ENCODE measurements at places on chromosomes 12 and 14.
A peak's percentile ranks its signal among the peaks of the same experiment; 100 is the strongest.

GRCh38 chr14:94043111-94043755, 17.1 kb downstream of the OTUB2 start:
- no peak for DNase-seq

- DNase-seq: no peak
Measured at GRCh38 chr12:93020631-93021597, 91.8 kb upstream of the EEA1 start.

GRCh38 chr14:92499234-92499633, 14.3 kb upstream of the RIN3 start:
- DNase-seq: no peak

GRCh38 chr14:68526512-68527091, 266.3 kb downstream of the ZFP36L1 start:
- DNase-seq: no peak

DNA sequence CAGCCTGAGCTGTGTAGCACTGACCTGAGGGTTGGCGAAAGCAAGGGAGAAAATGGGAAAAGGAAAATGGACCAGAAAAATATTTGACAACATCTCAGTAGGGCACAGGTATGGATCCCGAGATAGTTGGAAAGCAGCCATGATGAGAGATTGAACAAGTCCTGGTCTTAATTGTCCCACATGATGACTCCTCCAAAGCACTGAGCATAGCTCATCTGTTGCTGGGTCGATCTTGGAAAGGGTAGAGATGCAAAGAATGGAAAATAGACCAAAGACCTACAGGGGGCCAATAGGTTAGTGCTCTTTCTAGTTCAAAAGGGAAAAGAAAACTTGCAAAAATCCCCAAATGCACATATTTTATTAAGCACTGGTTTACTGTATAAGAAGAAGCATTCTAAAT, 251.9 kb downstream of the SEC23A start:
- no peak for DNase-seq

DNA sequence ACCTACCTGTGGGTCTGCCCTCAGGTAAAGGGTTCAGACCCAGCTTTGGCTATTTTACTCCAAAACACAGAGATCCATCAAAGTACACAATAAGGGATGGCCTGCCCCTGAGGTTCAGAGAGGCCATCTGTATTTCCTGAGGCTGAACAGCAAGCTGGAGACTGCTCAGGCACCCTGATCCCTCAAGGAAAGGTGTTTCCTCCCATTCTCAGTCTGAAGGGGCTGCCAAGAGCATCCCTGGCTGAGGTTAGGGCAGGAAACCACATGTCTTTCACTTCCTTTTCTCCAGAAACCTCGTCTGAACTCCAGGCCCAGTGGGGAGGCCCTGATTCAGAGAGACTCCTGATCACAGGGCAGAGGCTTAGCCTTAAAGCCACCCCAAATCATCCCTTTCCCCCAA, 1.5 kb downstream of the RILPL1 start:
- DNase-seq: no peak

DNA sequence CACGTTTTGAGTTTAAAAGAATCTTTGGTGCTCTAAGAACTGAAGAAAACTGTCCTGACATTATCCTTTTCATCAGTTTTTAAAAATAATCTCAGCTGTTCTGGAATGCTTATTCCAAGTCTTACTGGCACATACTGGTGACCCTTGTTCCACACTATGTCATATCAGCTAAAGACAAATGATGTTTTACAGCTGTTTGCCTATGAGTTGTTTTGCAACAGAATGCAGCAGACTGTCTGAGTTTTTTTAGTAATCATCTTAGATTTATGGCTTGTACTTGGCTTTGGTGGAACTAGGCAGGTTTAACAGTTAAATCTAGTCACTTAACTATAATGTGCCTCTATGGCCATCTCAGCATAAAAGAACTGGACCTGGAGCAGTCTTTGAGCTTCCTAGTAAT, 91.6 kb upstream of the GRIN2B start:
- DNase-seq: no peak

GRCh38 chr14:79375356-79375755, 835.9 kb downstream of the DIO2 start:
- DNase-seq: no peak

DNA sequence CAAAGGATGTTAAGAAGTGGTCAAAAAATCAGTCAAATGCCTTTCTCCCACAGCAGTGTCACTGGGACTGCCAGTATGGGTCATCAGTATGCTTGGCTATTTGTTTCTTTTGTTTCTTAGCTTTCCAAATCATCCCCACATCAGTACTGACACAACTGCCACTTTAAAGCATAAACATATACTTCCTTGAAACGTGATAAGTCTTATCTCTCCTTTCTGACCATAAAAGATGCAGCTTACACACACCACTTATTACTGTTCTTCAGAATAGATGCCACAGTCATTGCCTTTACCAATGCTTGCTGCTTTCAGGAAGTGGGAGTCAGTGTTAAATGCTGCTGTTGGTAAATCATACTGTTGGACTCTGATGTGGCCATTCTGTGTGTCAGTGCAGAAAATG, 18.6 kb upstream of the GARIN2 start:
- no peak for DNase-seq

DNA sequence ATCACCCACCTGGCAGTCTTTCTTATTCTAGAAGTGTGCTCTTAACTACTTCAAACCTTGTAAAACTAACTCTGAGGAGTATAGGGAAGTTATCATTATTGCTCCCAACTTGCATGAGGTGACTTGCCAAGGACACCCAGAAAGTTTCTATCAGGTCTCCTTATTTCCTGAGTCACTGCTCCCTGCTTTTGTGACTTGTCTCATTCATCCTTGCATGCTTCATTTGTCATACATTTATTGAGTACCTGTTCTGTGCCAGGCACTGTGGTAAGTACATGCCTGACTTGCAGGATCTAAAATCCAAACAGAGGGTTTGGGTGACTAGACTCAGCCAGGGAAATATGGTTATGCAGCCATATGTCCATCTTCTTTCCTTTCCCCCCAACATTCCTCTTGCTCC, 25.5 kb downstream of the CFAP251 start:
- no peak for DNase-seq

DNA sequence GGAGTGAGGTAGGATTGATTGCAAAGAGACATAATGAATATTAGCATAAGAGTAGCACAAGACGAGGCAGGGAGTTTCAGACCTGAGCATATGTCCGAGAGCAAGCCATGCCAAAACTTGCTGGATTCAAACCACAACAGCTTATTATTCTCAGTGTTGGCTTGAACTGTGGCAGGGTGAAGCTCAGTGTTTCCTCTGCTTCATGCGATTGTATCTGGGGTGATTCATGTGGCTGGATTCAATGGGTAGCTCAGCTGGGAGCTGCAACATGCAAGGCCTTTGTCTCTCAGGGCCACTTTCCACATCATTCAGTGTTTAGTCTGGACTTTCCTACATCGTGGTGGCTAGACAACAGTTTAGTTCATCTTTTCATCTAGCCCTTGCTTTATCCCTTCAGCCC, 22.1 kb upstream of the E2F7 start:
- peak; percentile 83 for DNase-seq

DNA sequence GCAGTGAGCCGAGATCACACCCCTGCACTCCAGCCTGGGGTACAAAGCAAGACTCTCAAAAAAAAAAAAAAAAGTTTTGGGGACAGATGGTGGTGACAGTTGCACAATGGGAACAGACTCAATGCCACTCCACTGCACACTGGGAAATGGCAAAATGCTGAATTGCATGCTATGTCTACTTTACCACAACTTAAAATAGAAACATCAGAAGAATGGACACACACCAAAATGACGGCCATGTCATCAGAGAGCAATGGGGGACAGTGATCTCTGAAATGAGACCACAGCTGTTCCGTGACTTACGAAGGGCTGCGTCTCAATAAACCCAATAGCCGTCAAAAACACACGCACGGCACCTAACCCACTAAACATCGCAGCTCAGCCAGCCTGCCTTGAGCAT, 13.7 kb downstream of the DDX54 start:
- DNase-seq: no peak

DNA sequence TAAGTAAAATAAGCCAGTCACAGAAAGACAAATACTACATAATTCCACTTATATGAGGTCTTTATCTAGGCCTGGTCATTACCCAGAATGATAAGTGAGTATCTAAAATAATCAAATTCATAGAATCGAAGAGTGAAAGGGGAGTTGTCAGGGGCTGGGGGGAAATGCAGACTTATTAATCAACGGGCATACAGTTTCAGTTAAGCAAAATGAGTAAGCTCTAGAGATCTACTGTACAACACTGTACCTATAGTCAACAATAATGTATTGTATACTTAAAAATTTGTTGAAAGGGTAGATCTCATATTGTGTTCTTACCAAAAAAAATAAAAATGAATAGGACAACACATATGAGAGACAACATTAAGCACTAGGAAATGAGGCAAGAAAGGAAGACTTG, 13.3 kb downstream of the BTBD7 start:
- no peak for DNase-seq

GRCh38 chr14:24272467-24272866, 1.1 kb upstream of the RABGGTA start:
- no peak for DNase-seq

GRCh38 chr12:78376257-78376656, 488.3 kb upstream of the SYT1 start:
- DNase-seq: no peak

DNA sequence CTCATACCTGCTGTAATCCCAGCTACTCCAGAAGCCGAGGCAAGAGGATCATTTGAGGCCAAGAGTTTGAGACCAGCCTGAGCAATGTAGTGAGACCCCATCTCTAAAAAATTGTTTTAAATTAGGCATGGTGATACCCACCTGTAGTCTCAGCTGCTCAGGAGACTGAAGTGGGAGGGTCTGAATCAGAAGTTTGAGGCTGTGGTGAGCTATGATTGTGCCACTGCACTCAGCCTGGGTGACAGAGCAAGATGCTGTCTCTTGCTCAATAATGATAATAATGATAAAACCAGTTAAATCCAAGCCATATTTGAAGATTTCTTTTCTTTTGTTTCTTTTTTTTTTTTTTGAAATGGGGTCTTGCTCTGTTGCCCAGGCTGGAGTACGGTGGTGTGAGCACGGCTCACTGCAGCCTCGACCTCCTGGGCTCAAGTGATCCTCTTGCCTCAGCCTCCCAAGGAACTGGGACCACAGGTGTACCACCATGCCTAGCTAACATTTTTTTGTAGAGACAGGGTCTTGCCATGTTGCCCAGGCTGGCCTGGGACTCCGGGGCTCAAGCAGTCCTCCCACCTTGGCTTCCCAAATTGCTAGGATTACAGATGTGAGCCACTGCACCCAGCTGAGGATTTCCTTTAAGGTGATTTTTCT, 12.8 kb downstream of the PSMA6 start:
- DNase-seq: no peak

DNA sequence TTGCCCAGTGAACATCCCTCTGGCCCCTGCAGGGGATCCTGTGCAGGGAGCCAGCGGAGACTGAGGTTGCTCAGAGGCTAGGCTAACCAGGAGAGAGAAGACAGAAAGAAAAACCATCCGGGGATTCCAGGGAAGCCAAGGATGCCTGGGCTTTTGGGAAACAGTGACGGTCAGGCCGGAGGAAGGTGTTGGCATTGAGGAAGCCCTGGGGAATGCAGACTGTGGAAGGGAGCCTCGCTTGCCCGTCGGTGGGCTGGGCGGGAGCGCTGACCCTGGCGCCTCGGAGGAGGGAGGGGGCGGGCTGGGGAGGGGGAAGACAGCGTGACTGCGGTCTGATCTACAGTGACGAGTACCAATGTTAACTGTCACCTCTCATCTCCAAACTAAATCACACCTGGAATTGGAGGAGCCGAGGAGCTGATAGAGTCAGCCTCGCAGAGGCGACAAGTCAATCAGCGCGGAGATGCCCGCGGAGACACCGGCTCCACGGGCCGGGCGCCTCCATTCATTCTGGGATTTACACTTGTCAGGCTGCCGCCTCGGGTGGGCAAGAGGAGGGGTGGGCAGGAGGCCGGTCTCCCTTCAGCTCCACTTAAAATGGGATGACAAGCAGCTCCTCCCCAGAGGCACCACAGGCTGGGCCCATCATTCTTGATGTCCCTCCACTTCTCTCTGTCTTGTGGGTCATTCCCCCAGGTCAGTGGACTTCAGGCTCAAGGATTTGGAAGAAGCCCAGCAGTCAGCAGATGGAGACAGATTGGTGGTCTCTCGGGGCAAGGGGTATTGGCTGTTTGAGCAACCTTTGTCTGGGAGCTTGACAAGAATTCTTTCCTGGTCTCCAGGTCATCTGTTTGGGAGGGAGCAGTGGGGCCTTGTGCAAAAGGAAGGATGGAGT, 20.4 kb upstream of the GPATCH2L start:
- DNase-seq: no peak

- no peak for DNase-seq
Measured at GRCh38 chr12:21638054-21638891, 19.4 kb downstream of the LDHB start.

DNA sequence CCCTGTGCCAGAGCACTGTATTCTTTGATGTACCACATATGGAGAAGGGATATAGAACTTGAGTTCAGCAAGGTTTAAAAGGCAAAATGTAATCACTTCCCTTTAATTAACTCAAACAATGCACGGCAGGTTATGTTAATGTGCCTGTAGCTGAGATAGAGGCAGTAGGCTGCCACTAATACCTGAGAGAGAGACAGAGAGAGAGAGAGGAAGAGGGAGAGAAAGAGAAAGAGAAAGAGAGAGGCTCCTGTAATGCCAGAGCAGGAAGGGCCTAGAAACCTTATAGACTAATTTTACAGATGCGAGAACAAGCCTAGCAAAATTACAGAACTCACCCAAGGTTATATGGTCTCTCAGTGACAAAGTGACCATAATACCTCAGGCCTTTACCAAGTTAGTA, 679.8 kb downstream of the NRXN3 start:
- DNase-seq: no peak

DNA sequence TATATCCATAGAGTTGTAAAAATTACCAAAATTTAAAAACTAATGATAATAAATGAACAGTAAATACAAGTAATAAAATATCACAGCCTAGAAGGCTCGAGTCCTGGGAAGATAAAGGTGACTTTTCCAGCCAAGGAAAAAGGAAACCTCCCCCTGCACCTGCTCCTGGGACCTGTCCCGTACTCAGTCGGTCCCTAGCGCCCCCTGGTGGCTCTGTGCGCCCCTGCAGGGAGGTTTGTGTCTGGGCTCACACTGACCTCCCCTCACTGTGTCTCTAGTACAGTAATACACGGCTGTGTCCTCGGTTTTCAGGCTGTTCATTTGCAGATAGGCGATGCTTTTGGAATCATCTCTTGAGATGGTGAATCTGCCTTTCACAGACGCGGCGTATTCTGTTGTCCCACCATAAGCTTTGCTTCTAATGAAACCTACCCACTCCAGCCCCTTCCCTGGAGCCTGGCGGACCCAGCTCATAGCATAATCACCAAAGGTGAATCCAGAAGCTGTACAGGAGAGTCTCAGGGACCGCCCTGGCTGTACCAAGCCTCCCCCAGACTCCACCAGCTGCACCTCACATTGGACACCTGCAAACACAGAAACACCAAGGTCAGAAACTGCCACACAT, 1030.4 kb downstream of the TMEM121 start:
- DNase-seq: no peak

All from AG09309 (cell line).